ENCODE measurements at places on chromosomes 12 and 14. TPM values are rescaled to one million over a fixed set of nuclear protein-coding genes. Genes with fewer than 3 reads are reported as not detected.

- DNase-seq, result no peak
These were observed 1.9 kb downstream of the CCDC38 start for GRCh38 chr12:95940514-95940913.

The RNASE1 gene
- total RNA-seq, result 2.1 TPM

- no peak for DNase-seq
These were observed 187.5 kb upstream of the RTL1 start for GRCh38 chr14:101090976-101091375.

The ATF1 gene
- total RNA-seq, result 21.2 TPM
